ENCODE measurements at places on chromosomes 6 and 20.

GRCh38 chr20:34072076-34072475 lies 40.0 kb downstream of the EIF2S2 start:
- no peak for DNase-seq

GRCh38 chr20:54189630-54190029 lies 15.8 kb upstream of the CYP24A1 start:
- no peak for DNase-seq

DNA sequence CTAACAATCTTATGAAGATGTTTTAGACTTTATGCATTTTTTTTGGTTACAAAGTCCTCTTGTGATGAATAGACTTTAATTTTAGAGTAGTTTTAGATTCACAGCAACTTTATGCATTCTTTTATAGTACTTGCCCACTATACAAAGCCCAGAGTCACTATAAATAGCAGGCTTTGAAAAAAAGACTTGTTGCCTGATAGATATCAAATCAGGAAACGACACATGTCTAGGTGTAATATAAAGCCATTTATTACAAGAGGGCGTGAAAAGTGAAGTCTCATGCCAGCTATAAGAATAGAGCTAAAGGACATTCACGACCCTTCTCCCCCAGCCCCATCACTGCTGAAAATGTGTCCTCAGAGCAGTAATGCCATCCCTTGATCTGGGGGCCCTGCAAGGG lies 78.0 kb upstream of the MRPS10 start:
- DNase-seq, result no peak

- DNase-seq, result no peak
These were observed 1.5 kb upstream of the PMEPA1 start for GRCh38 chr20:57711311-57711712.

GRCh38 chr20:31257364-31257763 lies at the start of gene DEFB115:
TSS of gene DEFB115 (plus strand) at chr20:31257664. CDS start at chr20:31257664, 0 bp downstream.
- DNase-seq, result no peak

GRCh38 chr6:123503619-123504018 lies 133.1 kb downstream of the TRDN start:
- DNase-seq, result no peak

- DNase-seq, result no peak
These were observed 86.9 kb downstream of the PXDC1 start for GRCh38 chr6:3664625-3665041.

GRCh38 chr6:2921520-2922115 lies 18.5 kb upstream of the SERPINB9 start:
- no peak for DNase-seq

GRCh38 chr6:130057495-130057894 lies 39.1 kb downstream of the L3MBTL3 start:
- no peak for DNase-seq

DNA sequence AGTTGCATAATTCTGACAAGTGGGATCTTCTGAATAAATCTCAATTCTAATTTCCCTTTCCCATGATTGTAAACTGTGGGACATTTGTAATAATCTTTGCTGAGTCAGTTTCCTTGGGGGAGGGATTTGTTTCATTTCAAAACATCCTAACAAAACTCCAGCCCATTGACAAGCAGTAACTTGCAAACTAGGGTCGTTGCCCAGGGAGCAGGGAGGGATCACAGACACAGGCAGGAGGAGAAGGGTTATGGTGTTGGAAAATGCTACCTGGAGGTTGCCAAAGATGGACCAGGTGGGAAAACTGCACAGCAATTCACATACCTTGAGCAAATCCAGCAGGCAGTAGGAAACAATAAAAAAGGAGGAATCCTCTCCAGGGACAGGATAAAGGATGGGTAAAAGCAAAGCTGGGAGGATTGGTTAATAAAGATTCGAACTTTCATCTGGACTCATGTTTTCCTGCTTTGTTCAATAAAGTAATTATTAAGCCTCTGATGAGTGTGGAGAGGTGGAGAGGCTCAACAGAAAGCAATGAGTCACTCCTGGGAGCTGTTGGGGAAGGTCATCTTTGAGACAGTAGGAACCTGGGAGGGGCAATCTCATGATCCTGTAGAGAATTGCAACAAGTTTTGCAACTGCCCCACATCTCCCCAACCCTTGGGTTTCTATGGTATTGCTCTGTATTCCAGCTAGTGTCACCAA lies 87.3 kb upstream of the AKIRIN2 start:
- no peak for DNase-seq

DNA sequence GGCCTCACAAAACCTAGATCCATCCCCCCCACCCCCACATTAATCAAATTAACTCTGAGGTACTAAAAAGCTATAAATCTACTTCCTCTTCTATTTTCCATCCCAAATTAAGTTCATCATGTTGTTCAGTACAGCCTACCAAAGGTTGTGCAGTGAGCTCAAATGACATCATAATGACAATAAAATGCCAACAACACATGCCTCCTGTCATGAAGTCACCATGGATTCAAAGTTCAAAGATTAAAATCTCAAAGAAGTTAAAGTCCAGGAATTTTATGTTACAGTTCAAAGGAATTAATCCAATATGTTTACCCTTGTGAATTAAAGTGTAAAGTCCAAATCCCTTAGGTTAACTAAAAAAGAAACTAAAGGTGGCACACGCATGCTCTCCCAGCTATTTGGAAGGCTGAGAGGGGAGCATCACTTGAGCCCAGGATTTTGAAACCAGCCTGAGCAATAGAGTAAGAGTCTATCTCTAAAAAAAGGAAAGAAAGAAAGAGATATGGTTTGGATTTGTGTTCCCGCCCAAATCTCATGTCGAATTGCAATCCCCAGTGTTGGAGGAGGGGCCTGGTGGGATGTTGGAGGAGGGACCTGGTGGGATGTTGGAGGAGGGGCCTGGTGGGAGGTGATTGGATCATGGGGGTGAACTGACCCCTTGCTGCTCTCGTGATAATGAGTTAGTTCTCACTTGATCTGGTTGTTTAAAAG lies 25.7 kb upstream of the SIRT5 start:
- DNase-seq, result no peak

- DNase-seq, result no peak
These were observed 146.0 kb downstream of the ELOVL4 start for GRCh38 chr6:79801362-79801761.

- no peak for DNase-seq
These were observed 9.1 kb downstream of the RSPO4 start for GRCh38 chr20:992801-993535.

All from stimulated activated CD4-positive, alpha-beta T cell treated with anti-CD3 and anti-CD28 coated beads, Interleukin-4, amount 100 ng/mL, for 1 hour (primary cell).